ENCODE measurements at places on chromosomes 4 and X. TPM values are rescaled to one million over a fixed set of nuclear protein-coding genes. Genes with fewer than 3 reads are reported as not detected.

The TMPRSS11E gene
- 1.1 TPM for total RNA-seq

The UGT2B11 gene
- total RNA-seq: not detected

The GPR78 gene
- not detected for total RNA-seq

The TCEAL6 gene
- total RNA-seq: not detected

The FAM133A gene
- total RNA-seq: not detected

The BMPR1B gene
- 2.0 TPM for total RNA-seq

The SCML2 gene
- 2.0 TPM for total RNA-seq

The NPNT gene
- total RNA-seq: 15.4 TPM

The UGT8 gene
- total RNA-seq: 11.6 TPM

The ZAR1 gene
- total RNA-seq: 0.23 TPM

The OCRL gene
- total RNA-seq: 12.7 TPM

The HTRA3 gene
- 0.80 TPM for total RNA-seq

The SSX2B gene
- total RNA-seq: not detected

The DOK7 gene
- total RNA-seq: 0.51 TPM

The ZXDA gene
- total RNA-seq: 1.6 TPM

The LEF1 gene
- 1.2 TPM for total RNA-seq

The ATP2B3 gene
- not detected for total RNA-seq

The ZNF630 gene
- 1.5 TPM for total RNA-seq

The IBSP gene
- not detected for total RNA-seq

The PDE6B gene
- total RNA-seq: 4.1 TPM

The C4orf50 gene
- total RNA-seq: not detected

The CXCL5 gene
- total RNA-seq: 32.3 TPM

The RNF128 gene
- 1.2 TPM for total RNA-seq

The MID1 gene
- total RNA-seq: 11.7 TPM

The XIAP gene
- 17.7 TPM for total RNA-seq

The RAB33A gene
- total RNA-seq: not detected

The CD99L2 gene
- 32.5 TPM for total RNA-seq

The SNX25 gene
- total RNA-seq: 40.6 TPM

The ZFP92 gene
- total RNA-seq: 0.06 TPM

The CD99 gene
- 215 TPM for total RNA-seq

The SLITRK4 gene
- 1.7 TPM for total RNA-seq

The TACR3 gene
- total RNA-seq: not detected

The CXorf58 gene
- total RNA-seq: not detected

The ASMT gene
- not detected for total RNA-seq

The KLHL2 gene
- 17.4 TPM for total RNA-seq

The TMPRSS11B gene
- not detected for total RNA-seq

The MGST2 gene
- 56.7 TPM for total RNA-seq

The DRD5 gene
- not detected for total RNA-seq

The HPGD gene
- 3.8 TPM for total RNA-seq

The FHL1 gene
- 15.5 TPM for total RNA-seq

The PNMA5 gene
- not detected for total RNA-seq

Data from epithelial cell of proximal tubule (primary cell).